ENCODE measurements at places on chromosomes 12 and 14. TPM values are rescaled to one million over a fixed set of nuclear protein-coding genes. Genes with fewer than 3 reads are reported as not detected.

The CD4 gene
- not detected for total RNA-seq

The RD3L gene
- not detected for total RNA-seq

The CMTM5 gene
- not detected for total RNA-seq

The ACTN1 gene
- total RNA-seq, result 687 TPM

The C3AR1 gene
- total RNA-seq, result 0.14 TPM

The TAS2R8 gene
- total RNA-seq, result not detected

The JPH4 gene
- total RNA-seq, result not detected

The RCOR1 gene
- total RNA-seq, result 31.7 TPM

The KRT2 gene
- total RNA-seq, result not detected

The LMBR1L gene
- total RNA-seq, result 25.1 TPM

The NEUROD4 gene
- not detected for total RNA-seq

The SRRM4 gene
- total RNA-seq, result not detected

The ACSM4 gene
- total RNA-seq, result not detected

The ADCY4 gene
- total RNA-seq, result 0.49 TPM

The BTBD6 gene
- 56.3 TPM for total RNA-seq

The GLIPR1L1 gene
- total RNA-seq, result not detected

The STYK1 gene
- 3.7 TPM for total RNA-seq

The CEP128 gene
- 12.4 TPM for total RNA-seq

The CRIP2 gene
- 2.2 TPM for total RNA-seq

The PSMD9 gene
- 90.2 TPM for total RNA-seq

The SLC17A8 gene
- not detected for total RNA-seq

The FKBP3 gene
- total RNA-seq, result 69.0 TPM

The SLC15A5 gene
- not detected for total RNA-seq

The AQP2 gene
- total RNA-seq, result not detected

The CMKLR1 gene
- not detected for total RNA-seq
